ENCODE measurements at places on chromosomes 7 and 10.

- DNase-seq, result no peak
These were observed 46.1 kb upstream of the GRB10 start for GRCh38 chr7:50828801-50829200.

DNA sequence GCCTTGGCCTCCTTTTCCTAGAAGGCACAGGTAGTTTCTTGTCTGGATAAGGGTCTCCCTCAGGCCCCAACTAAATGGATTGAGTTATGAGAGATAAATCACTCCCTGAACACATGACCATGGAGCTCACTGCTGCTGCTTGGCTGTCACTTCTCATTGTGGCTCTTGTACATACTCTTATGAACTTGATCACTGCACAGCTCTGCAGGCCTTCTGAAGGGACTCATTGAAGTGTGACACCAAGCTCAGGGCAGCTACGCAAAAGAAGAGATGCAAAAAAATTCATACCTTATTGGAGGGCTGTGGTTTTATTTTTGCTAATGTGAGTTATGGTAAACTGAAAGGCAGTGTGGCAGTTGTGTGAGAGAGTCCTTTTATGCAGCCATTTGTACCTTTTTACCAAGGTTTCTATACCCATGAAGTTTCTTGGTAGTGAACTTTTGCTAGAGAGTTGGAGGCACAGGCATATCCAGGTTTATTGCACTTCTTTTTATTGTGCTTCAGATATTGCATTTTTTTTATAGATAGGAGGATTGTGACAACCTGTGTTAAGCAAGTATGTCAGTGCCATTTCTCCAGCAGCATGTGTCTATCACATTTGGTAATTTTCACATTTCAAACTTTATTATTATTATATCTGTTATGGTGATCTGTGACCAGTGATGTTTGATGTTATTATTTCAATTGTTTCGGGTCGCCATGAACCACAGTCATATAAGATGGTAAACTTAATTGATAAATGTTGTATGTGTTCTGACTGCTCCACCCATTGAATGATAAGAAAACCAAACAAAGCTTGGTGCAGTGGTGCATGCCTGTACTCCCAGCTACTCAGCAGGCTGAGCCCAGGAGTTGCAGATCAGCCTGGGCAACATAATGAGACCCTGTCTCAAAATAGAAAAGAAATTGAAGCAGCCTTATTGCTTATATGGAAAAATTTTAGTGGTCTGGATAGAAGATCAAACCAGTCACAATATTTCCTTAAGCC lies 100.6 kb downstream of the LRRC4 start:
- no peak for DNase-seq

- DNase-seq, result no peak
These were observed 87.9 kb downstream of the FZD1 start for GRCh38 chr7:91352091-91352490.

- DNase-seq, result no peak
These were observed 580.5 kb downstream of the INHBA start for GRCh38 chr7:41122256-41122987.

GRCh38 chr7:24924375-24924774 lies 55.6 kb downstream of the OSBPL3 start:
- DNase-seq, result no peak

- no peak for DNase-seq
These were observed 50.1 kb downstream of the SEMA3A start for GRCh38 chr7:84144480-84144879.

- DNase-seq, result peak; percentile 24
These were observed 2.0 kb downstream of the ACSM6 start for GRCh38 chr10:95196046-95196445.

DNA sequence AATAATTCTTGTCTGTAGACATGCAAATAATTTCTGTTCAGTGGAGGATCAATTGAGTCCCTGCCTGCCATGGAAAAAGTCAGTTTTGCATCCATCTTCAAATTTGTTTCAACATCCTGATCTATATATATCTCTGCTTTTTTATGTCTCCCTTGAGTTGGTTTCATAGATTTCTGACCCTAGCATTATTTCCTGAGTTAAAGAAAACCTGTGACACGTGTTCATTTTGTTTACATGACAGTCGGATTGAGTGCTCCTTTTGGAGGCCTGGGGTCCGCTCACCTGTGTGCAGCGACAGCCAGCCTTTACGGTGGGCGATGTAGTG lies 674 bp downstream of the MRPS24 start:
- DNase-seq, result no peak

DNA sequence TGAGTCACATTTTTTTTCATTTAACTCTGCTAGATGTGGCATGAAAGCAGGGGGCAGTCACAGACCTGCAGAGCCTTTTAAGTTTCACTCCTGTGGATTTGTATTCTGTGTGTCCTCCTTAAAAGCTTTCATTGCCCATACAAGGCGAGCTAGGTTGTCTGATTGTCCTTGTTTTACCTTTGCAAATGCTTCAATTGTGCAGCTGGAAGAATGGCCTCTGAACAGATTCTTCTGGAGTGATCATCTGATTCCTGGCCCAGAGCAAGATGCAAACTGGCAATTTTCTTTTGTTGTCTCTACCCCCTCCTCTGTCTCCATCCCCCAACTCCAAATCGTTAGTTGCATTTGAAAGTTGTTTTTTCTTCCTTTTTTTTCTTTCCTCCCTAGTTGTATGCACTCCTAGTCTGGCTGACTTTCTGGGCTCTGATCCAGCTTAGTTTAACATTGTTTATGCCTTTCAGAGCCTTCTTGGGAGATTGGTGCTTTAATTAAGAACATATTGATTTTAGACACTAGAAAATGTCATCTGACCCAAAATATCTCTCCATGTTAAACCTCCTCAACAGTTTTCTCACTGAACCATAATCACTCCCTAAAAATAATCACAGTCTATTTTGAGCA lies 150.2 kb downstream of the REEP3 start:
- DNase-seq, result no peak

- DNase-seq, result no peak
These were observed 40.9 kb downstream of the MTURN start for GRCh38 chr7:30175636-30176147.
